ENCODE measurements at places on chromosomes 12 and 14.

DNA sequence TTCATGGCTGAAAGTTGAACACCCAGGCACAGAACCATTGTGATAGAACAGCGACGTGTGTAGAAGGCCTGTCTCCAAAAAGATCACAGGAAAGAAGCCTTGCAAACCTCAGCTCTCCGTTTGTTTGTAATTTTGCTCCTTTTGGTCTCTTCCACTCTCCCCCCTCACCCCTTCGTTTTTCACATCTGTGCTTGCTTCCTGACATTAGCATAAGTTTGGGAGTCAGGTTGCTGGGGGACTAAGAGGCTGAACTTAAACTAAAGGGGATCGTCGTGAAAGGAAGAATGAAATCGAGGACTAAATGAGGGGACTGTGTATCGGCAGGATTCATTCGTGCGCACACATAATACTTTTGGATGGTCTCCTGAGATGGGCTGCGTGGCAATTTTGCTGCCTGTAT lies 200.6 kb downstream of the BCAT1 start:
- no peak for DNase-seq

- no peak for DNase-seq
Measured at GRCh38 chr12:64186789-64187188, 35.3 kb downstream of the KICS2 start.

DNA sequence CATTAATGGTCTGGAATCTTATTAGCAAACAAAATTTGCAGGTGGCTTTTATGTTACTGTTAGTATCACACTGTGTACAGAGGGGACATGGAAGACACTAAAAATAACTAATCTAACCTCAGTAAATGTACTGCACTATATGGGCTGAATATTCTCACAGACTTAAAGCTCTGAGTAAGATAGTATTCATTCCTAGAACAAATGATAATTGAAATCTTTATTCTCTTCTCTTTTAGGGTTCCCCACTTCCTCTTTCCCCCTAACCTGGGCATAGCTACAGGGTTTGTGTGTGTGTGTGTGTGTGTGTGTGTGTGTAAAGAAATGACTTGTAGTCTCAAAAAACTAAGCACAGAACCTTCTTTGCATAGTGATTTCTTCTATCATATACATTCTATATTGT lies 21.4 kb upstream of the HECTD1 start:
- no peak for DNase-seq

GRCh38 chr12:26460361-26460760 lies 265.0 kb downstream of the SSPN start:
- DNase-seq, result no peak

DNA sequence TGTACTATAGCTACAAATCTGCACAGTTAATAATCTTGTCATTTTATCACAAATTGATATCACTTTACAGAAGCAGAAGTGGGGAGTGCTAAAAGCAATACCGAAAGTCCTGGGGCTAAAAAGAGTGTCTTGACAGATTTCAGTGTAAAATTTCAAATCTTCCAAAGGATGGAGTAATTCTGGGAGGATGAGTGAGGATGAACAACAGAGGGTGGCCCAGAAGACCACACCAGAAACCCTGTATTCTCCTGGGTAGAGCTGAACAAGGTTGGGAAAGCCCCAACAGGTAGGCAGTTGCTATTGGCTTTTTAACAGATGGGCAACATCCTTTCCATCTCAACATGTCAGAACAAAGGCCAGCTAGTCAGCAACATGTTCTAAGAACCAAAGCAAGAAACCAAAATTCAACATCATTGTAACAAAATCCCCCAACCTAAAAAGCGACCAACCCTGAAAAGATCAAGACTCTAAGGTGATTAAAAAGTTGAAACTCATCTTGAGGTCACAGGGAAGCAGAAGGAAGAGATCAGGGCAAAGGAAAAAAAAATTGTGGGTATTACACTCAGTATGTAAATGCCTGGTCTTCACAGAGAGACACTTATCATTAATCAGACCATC lies 38.8 kb downstream of the CBX5 start:
- no peak for DNase-seq
